ENCODE measurements at places on chromosomes 3 and 15.

DNA sequence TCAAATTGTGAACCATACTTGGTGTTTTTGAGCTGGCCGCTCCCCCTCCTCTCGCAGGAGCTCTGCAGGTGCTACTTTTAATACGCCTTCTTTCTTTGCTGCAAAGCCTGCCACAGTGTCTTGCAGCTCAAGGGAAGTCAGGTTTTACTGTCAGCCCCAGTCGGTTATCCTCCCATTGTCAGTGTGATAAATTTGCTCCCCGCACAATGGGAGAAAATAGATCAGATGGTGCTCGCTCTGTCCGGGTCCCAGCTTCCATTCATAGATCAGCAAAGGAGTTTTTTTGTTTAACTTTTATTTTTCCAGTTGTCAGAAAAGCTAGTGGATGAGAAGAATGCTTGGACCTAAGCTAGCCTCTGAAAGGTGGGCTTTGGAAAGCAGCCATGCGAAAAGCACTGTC lies 207.7 kb downstream of the RYR3 start:
- DNase-seq: no peak

- no peak for DNase-seq
Measured at GRCh38 chr3:32048487-32049182, 57.8 kb upstream of the GPD1L start.

DNA sequence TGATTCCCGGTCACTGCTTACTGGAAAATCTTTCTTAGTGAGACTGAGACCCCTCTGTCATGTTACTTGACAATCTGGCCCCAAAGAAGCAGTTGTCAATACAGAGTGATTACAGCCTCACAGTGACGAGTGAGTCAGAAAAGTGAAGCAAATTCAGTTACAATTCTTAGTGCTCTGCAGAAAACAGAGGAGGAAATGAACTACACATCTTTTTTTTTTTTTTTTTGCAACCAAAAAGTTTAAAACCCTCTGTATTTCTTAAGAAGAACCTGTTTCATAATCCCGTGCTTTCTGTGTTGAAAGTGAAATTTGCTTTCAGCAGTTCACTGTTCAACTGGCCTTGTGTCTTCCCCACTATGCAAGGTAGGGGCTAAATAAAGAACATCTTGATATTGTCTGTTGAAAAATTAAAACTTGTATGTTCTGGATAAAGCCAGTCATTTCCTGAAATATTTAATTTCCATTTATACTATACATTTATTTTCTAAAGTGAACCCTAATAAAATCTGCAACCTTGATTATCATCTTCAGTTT lies 1.9 kb downstream of the AQP9 start:
- no peak for DNase-seq

DNA sequence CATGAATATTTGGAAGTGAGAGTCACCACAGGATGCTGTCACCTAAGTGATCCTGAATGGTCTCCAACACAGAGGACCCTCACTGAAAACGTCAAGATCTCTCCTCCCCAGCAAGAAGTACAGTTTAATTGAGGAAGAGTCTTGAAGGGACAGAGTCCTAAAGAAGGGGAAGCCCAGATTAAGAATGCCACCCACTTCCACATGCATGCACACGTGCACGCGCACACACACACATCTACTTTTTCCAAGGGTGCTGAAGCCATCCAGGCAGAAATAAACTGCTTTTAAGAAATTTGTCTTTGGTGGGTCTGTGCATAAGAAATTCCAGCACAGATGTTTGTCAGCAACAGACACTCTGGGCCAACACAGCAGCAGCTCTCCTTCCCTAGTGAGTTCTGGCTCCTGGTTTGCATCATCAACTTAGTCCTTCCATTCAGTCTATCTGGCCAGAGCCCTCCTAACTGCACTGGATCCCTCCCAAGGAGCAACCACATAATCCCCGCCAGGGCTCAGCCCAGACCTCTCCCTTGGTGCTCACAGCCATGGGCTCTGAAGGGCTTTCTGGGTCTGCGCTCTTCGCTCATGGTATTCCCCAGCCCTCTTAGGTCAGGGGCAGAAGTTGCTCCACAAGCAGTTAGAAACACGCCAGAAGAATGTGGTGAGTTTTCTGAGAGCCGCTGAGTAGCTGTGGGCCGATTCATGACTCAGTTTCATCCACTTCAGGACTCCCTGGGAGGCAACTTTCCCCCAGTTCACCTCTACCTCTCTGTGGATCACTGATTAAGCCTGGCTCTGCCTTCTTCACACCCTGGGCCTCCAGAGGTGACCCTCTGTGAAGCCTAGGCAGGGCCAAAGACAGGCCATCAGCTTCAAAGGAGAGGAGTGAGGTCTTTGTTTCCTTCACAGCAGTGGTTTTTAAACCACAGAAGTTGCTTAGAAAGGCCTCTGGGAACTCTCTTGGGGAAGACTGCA lies 132.6 kb upstream of the LIPC start:
- no peak for DNase-seq

- no peak for DNase-seq
Measured at GRCh38 chr15:67094001-67094826, 28.8 kb downstream of the SMAD3 start.

DNA sequence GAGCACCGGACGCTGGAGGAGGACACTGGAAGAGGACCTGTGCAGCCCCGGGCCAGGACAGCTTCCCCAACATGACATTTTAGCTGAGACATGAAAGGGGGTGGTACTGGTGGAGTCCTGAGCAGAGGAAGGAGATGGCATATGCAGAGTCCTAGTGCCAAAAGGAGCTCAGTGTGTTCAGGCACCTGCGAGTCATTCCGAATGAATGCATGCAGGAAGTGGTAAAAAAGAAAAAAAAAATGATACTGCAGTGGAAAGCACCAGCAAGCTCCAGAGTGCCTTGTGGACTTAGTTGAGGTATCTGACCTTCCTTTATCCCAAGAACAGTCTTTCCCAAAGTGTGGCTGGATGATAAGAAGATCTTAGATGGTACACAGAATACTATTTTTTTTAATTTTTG lies 6.6 kb upstream of the ZNF148 start:
- no peak for DNase-seq

DNA sequence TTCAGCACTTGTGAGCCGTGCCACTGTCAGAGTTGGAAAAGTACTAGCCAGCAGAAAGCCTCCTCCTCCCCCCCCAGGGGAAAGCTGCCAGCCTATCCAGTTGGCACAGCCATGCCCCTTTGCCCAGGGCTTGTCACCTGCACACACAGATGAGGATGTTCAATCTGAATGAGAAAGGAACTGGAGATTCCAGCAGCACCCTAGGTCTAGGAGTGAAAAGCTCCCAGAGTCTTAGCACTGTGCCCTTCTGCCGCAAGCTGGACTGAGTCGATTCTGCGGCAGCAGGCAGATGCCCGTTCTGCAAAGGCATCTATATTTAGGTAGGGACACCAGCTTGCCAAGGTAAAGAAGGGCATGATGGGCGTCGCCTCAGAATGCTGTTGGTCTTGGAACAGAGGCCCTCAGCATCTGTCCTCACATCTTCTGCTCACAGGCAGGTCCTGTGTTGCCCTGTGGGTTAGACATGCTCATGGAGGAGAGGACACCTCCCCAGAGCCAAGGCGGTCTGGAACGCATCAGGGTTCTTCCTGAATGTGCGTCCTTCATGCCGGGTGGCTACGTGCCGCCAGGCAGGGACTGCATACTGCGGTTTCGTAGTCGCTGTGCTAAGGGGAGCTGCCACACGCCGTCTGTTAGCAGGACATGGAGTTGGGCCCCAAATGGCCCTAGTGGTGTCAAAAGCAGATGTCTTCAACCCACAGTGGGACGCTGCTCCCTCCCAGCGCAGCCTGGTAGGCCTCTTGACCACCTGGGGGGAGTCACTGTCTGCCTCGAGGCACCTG lies 109.5 kb downstream of the VGLL4 start:
- DNase-seq: no peak

DNA sequence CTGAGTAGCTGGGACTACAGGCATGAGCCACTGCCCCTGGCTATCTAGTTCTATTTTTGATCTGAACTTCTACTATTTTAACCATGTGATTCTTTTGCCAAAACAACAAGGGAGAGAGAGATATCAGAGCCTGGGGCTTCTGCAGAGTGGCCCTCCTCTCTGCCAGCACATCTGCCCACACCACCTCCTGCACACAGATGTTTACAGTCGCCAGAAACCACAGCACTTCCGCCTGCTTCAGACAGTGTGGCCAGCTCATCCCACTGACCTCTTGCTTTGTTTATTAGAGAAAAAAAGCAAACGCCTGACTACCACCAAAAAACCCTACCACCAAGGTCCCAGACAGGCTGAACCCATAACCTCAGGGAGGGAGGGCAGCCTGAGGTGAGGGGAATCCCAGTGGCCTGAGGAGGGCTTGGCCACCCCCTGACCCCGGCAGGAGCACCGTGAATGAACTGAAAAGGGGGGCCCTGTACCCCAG lies 85.9 kb upstream of the ABHD2 start:
- DNase-seq: no peak

DNA sequence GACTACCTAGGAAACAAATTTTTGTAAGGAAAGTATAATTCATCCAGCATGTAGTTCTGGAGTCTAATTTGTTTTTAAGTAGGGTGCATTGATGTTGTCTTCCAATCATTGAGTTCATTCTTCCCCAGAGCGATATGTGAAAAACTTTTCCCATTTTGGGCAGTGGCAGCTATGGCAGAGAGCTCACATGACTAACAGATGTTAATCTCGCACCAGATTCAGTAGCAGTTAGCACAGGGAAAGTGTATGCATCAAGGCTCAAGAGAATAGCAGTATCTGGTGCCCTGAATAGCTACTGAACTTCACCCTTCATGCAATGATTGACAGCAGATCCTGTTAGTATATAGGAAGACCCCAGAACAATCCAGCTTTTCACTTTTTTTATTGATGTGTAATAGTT lies 46.3 kb upstream of the TCAIM start:
- no peak for DNase-seq

DNA sequence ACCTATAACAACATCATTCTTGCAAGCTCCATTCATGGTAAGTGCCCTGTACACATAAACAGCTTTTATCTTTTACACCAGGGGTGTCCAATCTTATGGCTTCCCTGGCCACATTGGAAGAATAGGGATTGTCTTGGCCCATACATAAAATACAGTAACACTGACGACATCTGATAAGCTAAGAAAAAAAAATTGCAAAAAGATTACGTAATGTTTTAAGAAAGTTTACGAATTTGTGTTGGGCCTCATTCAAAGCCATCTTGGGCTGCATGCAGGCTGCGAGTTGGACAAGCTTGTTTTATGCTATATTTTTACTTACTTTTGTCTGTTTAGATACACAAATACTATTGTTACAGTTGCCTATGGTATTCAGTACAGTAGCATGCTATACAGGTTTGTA lies 31.6 kb downstream of the ZNF654 start:
- DNase-seq: no peak

DNA sequence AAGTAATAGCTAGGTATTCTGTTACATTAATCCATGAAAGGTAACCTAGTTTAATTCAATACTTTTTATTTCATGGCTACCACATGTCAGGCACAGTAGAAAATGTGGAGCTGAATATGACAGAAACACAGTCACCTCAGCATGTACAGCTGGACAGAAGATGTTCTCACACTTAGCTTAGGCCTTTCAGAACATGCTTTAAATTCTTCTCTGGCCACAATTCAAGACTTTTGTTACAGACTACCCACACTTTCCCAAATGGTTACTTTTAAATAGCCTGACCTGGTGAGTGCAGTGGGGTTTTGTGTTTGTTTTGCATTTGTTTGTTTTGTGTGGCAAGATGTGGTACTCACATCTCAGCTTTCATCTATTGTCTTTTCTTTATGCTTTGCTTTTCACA lies 1079.5 kb downstream of the IGSF11 start:
- no peak for DNase-seq

- no peak for DNase-seq
Measured at GRCh38 chr3:102301155-102301880, 133.5 kb upstream of the ZPLD1 start.

GRCh38 chr3:51389423-51390183 lies 1.5 kb upstream of the RBM15B start:
- DNase-seq: peak; percentile 55

DNA sequence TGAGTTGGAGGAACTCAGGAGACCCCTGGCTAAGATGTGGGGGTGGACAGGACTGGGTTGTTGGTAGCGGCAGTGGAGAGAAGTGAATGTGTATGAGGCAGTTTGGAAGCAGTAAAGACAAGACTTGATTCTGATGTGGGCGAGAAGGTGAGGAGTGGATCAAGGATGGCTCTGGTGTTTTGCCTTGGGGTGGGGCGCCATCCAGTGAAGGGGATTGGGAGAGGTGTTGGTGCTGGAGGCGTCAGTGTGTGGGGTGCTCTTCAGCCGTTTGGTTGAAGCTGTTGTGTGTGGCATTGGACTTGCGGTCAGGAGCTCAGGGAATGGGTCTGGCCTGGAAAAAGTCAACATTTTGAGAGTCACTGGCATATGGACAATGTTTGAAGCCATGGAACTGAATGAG lies 13.3 kb downstream of the FAN1 start:
- no peak for DNase-seq

- DNase-seq: no peak
Measured at GRCh38 chr3:139772539-139773500, 95.0 kb upstream of the NMNAT3 start.

DNA sequence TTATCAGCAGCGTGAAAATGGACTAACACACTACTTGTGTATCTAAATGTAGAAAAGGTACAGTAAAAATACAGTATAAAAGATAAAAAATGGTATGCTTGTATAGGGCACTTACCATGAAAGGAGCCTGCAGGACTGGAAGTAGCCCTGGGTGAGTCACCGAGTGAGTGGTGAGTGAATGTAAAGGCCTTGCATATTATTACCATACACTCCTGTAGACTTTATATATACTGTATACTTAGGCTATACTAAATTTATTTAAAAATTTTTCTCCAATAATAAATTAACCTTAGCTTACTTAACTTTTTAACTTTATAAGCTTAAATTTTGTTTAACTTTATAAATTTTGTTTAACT lies 67.2 kb upstream of the TSPAN3 start:
- no peak for DNase-seq

DNA sequence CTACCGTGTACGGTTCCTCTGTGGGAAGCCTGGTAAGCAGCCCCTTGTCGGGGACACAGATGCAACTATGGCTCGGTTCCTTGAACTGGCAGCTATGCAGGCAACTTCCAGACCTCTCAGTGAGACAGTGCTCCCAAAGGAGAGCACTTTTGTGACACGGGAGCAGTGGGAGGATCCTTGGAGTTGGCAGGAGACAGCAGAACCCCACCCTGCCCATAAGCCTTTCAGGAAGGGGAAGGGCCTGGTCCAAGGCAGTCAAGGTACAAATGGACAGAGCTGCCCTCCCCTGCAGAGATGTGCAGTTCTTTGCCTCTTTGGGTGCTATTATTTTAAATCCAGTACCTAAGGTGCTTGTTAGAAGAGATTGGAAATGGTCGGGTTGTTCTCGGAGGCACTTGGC lies 94.5 kb downstream of the MESD start:
- no peak for DNase-seq

- no peak for DNase-seq
Measured at GRCh38 chr3:146163584-146163983, 2.6 kb upstream of the PLOD2 start.

DNA sequence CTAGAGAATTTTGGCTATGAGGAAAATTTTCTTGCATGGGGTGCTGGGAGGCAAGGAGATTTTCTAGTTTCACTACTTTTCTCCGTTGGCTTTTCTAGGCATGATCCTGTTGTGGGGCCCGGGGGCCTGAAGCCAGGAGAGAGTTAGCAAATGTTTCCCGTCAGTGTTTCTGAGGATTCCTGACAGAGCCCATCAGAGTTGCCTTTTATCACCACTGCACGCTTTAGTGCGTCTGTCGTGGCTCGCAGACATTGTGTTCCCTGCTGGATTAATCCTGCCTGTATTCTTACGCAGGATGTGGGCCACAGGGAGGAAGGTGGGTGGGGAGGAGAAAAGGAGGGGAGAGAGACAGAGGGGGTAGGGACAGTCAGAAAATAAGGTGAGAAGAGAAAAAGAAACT lies 18.1 kb upstream of the BOC start:
- no peak for DNase-seq

All from T-helper 2 cell (primary cell).